ENCODE measurements at places on chromosomes 5 and 9. TPM values are rescaled to one million over a fixed set of nuclear protein-coding genes. Genes with fewer than 3 reads are reported as not detected.

IFNA21 gene
- not detected for total RNA-seq

CAMK2A gene
- 0.19 TPM for total RNA-seq

PCDHB12 gene
- 1.5 TPM for total RNA-seq

IFNK gene
- not detected for total RNA-seq

GRCh38 chr5:78905084-78905938 lies 79.8 kb downstream of the ARSB start:
- no peak for DNase-seq

DNA sequence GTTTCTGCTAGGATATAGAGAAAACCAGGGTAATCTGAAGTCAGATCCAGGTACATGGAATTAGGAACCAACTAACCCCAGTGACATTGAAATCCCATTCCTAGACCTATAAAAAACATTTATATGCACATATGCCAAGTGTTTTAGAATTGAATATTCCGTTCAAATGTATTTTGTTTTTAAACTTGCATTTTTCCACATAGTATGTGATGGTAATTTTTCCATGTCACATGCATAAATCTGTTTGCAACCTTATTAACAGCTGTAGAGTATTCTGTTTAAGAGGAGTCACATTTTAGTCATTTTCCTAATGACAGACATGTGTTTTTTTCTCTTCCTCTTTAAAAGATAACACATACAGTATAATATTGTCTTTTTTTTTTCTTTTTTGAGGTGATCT lies 50.2 kb downstream of the FOCAD start:
- no peak for DNase-seq
